T-helper 2 cell (primary cell): ENCODE measurements at places on chromosomes 6 and 20.

DNA sequence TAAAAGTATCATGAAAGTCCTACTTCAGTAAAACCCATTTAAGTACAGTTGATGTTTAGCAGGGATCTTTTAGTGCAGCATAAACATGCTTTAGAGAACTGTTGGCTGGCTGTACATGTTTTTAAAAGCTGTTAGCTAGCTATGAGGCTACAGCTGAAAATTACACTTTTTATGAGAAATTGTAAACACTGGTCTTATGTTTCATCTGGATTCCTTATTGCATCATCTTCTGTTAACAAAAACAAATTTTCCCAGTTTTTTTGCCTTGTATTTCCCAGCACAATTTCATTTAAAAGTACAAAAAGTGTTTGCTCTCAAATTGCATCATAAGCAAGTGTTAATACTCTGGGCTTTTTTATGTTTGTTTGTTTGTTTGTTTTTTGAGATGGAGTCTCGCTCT, 18.3 kb upstream of the HLA-E start:
- DNase-seq, result no peak

DNA sequence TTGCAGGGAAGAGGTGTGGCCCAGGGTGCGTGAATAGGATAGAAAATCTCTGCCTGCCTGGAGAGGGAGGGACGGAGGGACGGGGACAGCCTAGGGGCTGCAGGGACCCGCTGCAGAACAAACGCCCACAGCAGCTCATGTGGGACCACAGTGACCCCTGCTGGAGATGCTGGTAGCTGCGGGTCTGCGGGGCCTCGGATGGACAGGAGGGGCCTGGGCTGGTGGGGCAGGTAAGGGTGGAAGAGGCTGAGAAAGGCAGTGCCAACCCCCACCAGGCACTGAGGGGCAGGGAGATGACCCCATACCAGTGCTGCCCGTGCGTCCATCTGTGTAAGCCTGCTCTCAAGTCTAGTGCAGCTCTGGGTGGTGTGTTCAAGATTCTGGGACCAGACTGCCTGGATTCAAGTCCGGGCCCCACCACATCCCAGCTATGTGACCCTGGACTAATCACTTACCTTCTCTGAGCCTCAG, 39.4 kb downstream of the KIAA1755 start:
- peak; percentile 51 for DNase-seq

- DNase-seq, result no peak
Observed at GRCh38 chr6:42979523-42980177, 669 bp upstream of the PEX6 start.

DNA sequence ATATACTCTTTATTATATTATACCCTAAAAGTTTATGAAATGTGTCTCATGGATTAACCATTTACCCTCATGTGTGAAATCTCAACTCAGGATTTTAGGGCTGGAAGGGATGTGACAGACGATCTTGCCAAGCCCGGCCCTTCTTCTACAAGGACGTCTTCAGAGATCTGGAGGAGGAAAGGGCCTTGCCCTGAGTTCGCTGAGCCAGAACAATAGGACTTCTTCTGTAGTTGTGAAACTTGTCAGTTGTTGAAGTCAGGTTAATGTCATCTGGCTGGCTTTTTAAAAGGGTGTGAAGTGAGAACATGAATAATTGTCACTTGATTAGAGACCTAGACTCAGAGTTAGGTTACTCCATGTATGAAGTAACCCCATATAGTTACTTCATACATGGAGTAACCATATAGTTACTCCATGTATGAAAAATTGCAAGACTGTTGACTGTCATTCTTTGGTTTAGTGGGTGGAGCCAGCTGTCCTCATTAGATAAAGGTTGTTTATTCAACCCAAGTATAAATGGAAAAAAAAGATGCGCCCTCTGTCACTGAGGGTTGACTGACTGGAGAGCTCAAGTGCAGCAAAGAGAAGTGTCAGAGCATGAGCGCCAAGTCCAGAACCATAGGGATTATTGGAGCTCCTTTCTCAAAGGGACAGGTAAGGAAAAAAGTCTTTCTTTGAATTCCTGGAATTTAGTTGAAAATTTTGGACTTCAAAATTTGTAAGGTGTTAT, at the start of gene ARG1:
ARG1 (plus strand) TSS at position 541 of the 730 bp plus-strand sequence; CDS start at position 598, 57 bp downstream.
- no peak for DNase-seq

GRCh38 chr6:52953911-52954839, 40.9 kb downstream of the GSTA4 start:
- DNase-seq, result no peak

DNA sequence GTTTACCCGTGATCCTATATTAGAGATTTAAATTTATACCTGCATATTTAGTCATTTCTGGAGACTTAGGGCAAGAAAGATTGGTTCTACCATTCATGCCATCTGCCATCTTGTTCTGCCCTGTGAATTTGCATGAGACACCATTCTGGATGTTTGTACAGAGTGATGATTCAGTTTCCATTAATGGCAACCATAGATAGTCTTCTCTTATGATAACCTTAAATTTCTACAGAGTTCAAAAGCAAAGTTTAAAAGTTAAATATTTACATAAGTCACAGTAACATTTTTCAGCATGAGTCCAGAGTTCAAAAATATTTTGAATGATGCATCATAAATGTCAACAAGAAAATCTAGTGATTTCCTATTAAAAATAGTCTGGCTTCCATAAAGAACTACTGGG, 23.2 kb downstream of the PLCB1 start:
- DNase-seq, result no peak

GRCh38 chr20:62656197-62656918, 14.1 kb downstream of the SLCO4A1 start:
- DNase-seq, result no peak
